ENCODE measurements at places on chromosomes 6 and 20.

DNA sequence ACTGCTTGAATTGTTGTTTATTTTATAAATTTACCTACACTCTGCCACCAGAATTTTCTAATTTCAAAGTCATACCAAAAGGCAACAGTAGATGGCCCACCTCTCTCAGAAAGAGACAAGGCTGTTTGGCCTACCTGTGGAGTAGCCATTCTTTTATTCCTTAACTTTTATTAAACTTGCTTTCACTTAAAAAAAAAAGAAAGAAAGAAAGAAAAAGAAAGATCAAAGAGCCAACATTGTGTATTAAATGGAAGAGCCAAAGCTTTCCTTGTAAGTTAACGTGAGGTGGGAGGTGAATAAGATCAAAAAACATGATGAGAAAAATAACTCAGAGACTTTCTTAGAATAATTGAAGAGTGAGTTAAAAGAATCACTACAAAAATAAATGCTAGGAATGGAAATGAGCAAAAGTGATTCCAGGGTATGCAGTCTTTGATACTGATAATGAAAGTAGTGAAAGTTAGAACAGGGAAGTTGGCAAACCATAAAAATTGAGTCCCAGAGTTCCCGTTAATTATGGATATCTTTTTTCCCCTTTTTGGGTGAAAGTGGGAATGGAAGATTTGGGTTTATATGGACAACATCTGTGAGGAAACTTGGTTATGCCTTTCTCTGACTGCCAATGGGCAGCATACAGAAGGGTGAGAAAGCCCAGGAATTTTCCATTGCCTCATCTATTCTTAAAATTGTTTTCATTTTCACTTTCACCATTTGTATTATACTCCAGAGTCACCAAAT, 35.9 kb upstream of the MYB start:
- DNase-seq, result no peak

DNA sequence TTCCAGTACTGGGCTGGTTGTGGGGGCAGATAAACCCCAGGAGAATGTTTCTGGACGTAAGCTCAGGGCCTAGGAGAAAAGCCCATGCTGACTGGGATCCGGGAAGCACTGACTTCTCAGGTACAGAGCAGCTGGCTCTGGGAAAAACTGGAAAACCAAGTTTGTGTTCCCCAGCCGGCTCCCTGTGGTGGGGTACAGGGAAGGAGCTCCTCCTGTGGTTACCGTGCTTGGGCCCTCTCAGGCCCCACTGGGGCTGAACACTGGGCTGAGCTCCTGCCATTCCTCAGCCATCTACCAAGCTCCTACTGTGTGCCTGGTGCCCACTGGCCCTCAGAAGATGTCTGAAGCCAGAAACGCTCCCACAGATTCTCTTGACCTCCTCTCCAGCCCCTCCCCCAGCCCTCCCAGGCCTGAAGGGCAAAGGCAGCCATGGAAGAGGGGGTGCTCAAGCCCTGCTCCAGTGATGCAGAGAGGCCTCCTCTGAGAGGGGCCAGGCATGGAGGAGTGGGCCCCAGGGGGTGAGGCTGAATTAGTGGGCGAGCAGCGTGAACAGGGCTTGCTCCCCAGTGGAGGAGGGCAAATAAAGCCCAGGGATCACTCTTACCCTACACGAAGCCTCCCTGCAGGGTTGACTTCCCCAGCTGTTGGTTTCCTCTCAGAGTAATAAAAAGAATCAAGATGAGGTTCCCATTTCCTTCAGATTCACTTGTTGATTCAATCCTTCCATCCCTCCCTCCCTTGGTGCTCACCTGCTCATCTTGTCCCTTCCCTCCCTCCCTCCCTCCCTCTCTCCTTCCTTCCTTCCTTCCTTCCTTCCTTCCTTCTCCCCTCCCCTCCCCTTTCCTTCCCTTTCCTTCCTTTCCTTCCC, 100.0 kb downstream of the VEGFA start:
- DNase-seq, result no peak

- DNase-seq, result no peak
These were observed 7.8 kb downstream of the SCGN start for GRCh38 chr6:25659633-25660368.

DNA sequence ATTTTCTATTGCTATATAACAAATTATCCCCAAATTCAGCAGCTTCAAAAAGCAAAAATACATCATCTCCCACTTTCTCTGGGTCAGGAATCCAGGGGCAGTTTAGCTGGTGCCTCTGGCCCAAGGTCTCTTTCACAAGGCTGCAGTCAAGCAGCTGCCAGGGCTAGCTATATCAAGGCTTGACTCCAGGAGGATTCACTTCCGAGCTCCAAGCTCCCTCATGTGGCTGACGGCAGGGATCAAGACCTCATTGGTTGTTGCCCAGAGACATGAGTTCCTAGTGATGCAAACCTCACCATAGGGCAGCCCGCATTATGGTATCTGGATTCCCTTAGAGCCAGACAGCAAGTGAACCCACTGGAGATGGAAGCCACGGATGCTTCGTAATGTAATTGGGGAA, 1.3 kb upstream of the VNN1 start:
- DNase-seq, result no peak

DNA sequence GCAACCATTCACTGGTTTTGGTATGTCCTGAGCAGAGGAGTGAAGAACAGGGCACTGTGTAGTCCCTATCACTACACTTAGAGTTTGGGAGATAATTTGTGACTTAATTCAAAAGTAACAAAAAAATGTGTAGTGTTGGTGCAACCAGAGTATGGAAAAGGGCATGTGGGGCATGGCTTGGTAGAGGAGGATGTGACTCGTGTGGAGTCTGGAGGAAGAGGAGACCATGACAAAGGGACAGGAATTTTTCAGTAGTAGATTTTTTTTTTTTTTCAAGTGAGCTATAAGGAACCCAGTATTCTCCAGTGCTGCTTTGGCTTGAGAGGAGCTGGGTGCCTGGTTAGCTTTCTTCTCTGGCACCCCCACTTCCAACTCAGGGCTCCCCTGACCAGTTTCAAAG, 5.1 kb downstream of the MTRES1 start:
- DNase-seq, result no peak

- no peak for DNase-seq
These were observed 16.7 kb downstream of the FARS2 start for GRCh38 chr6:5278047-5278446.

DNA sequence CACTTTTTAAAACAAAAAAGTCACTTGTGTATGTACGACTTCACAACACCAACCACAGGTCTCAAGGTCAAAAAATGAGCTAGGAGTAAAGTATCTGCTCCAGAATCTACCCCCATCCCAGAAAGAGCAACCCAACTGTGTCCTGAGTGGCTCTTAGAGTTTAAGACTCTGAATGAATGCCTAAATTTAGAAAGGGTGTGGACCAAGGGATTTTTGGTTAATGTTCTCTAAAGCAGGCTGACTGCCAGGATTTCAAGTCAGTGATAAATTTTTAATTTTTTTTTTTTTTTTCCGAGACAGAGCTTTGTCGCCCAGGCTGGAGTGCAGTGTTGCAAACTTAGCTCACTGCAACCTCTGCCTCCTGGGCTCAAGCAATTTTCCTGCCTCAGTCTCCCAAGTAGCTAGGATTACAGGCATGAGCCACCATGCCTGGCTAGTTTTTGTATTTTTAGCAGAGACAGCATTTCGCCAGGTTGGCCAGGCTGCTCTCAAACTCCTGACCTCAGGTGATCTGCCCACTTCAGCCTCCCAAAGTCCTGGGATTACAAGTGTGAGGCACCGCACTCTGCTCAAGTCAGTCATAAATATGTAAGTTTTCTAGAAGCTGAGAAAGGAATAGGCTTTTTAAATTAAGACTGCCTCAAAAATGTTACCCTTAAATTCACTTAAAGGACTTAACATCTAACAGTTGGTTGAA, 20.2 kb downstream of the STAU1 start:
- no peak for DNase-seq
